Activated CD4-positive, alpha-beta T cell treated with anti-CD3 and anti-CD28 coated beads, Interleukin-2, Interleukin-6, amounts not matched to agents 100 ng/mL and 50 ng/mL, durations not matched to agents 16 hours and 8 hours (primary cell): ENCODE measurements at places on chromosomes 6 and 20.

DNA sequence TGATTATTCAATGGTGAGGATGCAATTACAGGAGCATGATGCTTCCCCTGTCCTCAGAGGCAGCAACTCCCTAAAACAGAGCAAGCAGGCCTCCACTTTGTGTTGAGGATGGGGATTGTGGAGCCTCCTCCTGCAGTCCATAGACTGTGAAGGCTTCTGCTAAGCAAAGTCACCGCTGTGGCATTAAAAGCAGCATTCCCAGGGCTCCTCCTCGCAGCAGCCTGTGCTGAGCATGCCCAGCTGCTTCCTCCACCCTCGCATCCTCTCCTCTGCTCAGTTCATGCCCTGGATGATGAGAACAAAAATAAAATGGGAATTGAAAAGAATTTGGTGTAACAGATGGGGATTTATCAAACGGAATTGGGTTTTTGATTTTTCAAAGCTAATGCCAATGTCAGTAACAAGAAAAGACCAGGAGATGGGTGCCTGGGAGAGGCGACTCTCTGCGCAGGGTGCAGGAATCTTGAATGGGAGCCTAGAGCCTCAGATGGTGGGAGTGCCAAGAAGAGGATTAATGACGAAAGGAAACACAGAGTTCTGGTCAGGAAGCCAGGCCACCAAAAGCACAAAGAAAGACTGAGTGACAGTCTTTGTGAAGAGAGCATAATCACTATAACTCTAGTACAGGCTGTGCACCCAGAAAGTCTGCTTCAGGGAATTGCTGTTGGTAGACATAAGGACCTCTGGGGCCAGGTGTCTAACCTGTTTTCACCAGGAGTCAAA is 347.6 kb downstream of the TPBG start:
- no peak for DNase-seq

DNA sequence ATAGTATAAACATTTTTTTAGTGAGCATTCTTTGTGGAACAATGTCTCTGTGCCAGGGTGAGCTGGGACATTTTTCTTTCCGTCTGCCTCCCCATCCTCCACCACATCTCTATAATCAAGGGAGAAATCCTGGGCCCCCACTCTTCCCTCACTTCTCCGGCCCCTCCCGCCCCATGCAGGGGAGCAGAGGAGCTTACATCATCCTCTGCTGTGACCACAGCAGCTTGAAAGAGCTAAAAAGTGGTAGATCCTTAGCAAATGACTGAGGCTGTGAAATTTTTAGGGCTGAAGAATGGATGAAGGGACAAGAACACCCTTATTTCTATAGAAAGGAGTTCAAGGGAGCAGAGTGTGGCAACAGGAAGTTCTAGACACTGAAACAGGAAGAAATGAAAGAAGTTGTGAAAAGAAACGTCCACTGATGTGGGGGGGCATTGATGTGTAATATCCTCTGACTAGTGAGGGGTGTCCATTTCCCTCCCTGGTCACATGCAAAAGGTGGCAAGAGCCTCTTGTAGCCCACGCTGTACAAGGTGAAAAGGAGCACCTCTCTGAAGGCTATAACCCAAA is 380.3 kb upstream of the JARID2 start:
- no peak for DNase-seq

GRCh38 chr6:138593909-138594757 is 94.8 kb upstream of the NHSL1 start:
- no peak for DNase-seq

DNA sequence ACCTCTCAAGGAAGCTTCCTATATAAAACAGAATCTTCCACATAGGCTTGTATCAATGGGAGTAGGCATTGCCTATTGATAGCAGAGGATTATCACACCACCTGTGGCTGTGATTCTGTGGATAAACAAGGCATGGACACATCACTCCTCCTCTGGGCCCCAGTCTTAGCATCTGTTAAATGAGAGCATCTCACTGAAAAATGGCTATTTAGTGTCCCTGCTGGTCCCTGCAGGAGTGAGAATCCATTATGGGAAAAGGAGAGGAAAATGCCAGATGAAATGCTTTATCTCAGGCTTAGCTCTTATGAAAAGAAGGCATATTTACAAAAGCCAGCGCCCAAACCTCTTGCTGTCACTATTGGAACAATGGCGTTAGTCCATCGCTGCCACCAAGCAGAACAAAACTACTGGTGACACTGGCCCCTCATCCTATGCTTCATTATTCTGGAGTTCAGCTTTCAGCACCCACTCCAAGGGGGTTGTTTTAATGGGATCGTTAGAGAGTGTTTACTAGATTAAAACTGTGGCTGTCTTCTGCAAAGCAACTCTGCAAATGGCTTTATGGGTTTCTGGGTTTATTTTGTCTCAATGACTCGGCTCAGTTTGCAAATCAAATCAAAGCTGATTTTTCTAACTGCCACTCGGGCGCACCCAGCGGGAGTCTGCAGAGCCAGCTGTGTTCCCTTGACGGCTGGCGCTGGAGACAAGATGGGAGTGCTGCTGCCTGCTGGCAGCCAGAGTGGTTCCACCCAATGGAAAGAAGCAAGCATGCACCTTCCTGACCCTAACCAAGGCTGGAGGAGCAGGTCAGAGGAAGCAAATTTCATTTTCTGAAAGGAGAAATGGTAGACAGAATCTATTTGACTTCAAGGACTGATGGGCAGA is 658.8 kb upstream of the CHD6 start:
- no peak for DNase-seq
